Mesothelial cell of epicardium (in vitro differentiated cells): ENCODE measurements at places on chromosomes 13 and 19.

DNA sequence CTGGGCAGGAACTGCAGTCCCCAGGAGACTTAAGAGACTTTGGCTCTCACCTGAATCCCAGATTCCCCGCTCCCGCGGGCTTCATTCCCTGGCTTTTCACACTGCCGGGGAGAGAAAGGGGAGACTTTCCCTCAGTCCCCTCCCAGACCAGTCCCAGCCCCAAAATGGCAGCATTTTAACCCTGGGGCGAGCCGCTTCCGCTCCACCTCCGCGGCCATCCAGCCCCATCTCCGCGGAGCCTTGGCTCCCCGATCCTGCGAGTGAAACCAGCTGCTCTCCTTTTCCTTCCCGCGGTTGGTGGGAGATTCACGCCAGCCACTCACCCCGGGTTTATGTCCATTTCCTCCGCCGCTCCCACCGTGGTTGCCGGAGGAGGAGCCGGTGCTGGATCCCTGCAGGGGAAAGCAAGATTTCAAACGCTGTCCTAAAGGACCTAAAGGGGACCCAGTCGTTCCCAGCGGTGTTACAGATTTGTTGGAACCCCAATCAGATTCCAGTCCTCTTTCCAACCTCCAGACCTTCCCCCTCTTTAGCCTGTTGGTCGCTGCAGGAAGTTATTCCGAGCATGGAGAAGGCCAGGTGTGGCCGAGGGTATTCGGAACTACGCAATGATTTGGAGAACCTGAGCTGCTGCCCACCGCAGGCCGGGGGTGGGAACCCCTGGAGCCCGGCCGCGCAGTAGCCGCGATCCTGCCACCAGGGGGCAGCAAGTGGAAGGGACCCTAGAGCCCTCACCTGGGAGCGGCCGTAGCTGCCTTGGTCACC, 3.4 kb downstream of the DMKN start:
- DNase-seq: peak; percentile 79

DNA sequence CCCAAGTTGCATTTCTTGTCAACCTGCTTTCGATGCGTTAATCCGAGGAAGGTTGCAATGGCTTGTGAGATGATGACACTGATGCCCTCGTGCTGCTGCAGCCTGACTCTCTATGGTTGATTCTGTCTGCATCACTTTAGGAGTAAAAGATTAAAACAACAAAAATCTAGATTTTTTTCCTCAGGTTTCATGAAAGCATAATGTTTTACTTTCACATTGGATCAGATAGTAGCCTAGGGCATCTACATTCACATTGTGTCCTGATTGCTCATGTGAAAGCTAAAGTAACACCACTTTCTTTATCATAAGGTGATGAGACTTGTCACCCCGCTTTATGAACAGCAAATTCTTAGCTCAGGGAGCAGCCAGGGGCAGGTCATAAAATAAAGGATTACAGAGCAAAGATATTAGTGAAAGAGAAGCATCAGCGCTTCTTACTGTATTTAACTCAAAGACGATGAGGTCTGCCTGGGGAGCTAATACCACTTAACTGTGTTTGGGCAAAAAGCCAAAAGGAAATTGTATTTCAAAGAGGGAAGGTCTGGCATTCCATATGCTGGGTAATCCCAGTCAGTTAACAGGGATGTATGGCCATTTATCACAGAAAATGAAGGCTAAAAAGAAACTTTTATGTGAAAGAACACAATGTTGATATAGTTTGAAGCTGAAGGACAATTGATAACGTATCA, 270.5 kb downstream of the GPC6 start:
- DNase-seq: no peak

- no peak for DNase-seq
Measured at GRCh38 chr13:107881362-107881761, 334.0 kb downstream of the LIG4 start.

DNA sequence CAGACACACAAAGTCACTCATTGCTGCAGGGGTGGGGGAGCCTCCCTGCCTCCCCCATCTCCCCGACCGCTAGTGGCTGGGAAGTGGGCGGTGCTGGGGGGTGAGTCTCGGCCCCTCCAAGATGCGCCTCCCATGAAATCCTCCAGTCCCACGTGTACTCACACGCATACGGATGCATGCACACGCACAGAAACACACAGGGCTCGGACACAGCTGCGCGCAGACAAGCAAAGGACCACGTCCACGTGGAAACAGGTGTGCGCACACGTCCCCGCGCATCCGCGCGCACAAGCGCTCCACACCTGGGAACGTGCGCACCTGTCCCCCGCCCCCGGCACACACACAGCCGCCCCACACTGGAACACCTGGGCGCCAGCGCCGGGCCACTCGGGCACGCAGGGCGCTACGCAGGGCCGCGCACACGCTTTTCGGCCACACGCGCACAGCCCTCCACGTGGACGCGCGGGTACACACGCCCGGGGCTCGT, 687 bp downstream of the MATK start:
- DNase-seq: no peak

DNA sequence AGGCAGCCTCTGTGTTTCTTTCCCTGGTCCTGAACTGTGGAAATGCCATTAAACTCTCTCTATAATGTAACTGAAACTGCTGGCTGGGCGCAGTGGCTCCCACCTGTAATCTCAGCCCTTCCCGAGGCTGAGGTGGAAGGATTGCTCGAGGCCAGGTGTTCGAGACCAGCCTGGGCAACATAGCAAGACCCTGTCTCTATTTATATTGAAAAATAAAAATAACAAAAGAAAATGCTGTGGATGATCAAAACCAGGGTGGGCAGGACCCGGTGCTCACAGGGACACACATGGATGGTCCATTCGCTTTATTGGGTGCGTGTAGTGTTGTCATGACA, 3.5 kb downstream of the MPV17L2 start:
- DNase-seq: no peak

GRCh38 chr19:4980067-4980466, 11.2 kb downstream of the KDM4B start:
- no peak for DNase-seq

DNA sequence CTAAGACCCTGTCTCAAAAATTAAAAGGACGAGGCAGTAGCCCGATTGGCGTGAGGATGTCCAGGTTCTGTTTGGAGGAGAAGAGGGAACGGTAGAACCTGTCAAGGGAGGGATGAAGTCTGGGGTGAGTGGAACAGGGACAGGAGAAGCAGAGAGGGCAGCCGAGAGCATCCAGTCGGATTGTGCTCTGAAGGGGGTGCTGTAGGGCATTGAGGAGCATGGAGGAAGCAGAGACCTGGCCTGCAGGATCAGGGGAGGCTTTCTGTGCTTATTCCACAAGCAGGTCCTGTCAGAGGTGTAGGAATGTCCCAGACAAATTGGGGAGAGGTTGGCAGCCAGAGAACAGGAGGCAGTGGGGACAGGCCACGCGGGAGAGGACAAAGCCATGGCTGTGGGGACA, 14.1 kb downstream of the AP2A1 start:
- no peak for DNase-seq

DNA sequence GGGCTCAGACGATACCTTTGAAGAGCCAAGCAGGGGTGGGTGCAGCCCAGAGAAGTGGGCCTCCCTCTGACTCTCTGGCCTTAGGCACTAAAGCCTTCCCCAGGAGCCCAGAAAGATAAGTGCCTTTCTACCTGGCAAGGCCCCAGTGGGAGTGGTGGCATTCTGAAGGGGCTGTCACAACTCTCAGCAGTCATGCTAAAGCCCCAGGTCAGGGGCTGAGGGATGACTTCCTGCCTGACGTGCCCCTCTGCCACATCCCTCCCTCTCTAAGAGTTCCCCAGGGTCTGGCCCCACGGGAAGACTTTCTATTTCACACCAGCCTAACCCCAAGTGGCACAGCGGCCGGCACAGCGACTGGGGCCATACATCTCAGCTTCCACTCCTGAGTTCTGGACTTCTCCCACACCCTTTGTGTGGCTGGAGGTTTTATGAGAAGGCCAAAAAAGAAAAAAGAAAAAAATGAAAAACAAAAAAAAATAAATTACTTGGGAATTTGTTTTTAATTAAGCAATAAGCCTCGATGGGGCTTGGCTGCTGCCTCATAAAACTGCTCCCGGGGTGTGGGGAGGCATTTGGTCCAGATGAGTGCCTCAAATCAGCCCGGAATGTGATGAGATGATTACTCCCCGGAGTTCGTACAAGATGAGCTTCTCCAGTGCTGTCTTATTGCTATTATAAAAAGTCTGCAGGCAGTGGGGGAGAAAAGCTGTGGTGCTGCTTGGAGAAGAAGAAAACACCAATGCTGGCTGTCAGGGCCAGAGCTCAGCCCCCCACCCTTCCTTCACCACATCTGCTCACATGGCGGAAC, 28.5 kb upstream of the PLEKHF1 start:
- DNase-seq: no peak

DNA sequence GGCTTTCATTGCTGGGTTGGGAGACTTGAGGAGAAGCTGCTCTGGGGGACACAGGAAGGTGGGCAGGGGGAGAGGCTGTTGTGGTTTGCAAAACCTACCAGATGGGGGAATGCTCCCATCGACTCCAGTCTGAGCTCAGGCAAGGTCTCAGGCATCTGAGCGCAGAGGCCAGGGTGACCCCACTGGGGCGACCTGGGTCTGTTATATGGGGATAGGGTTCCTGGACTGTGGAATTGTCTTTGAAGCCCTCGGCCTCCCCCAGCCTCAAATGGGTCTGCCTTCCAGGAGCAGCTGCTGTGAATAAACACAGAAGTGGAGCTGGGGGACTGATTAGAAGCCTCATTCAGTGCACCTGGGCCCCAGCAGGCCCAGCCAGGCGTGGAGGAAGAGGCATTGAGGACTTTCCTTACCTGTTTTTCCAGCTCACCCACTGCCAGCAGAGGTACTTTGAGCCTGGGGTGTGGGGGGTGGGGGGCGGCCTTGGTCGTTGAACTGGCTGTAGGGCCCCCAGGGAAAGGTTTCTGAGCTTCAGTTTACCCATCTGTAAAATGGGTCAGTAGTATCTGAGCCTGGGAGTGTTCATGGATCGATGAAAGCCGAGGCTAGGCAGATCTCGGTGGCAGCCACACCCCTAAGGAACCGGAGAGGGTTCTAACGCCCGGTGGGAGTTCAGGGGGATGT, 1.4 kb downstream of the CERS4 start:
- no peak for DNase-seq

DNA sequence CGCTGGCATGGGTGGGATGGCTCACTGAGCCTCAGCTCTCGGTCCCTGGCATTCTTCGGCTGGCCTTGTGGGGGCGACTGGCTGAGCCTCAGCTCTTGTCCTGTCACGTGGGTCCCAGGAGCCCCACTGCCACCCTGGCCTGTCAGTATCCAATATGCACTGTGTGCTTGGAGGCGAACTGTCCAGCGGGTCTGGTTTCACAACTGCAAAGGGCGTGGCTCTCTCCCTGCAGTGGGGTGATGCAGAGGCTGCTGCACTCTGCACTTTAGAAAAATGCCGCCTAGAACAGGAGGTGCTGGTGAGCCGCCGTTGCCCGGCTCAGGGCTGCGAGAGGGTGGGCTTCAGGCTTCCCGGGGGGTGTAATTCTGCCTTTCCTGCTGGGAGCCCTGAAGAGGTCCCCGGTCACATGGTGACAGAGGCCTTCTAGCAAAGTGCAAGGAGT, 17.0 kb upstream of the TMEM255B start:
- DNase-seq: no peak

DNA sequence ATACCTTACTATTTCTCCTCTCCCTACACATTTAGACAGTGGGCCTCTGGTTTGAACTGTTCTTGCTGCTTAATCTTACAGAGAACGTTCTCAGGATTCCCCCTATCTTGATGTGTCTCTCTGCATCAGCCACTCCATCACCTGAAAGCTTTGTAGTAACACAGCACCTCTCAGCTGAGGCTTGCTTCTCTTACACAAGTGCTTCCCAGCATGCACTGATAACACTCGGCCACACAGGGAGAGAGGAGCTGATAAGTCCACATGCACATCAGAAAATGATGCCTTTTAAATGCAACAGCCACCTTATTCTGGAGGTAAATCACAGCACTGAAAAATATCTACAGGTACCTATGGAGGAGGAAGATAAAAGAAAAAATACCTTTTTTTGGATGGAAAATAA, 192.2 kb upstream of the TSHZ3 start:
- no peak for DNase-seq

GRCh38 chr13:31765138-31765785, 25.9 kb downstream of the RXFP2 start:
- no peak for DNase-seq

DNA sequence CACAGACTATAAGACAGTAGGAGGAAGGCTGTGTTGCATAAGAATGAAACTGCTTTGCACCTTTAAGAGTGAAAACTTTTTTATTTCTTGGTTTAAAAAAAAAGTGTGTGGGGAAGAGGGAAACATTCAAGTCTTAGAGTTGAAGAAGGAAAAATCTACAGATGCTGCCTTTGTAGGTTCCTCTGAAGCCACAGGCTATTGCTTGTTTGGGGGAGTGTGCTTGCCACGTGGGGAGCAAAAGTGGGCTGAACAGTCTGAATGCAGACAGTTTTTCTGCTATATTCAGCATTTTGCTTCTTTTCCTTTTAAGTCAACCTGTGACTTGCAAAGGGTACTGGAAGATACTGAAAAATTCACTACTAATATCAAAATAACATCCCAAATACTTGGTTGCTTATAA, 36.9 kb downstream of the EFNB2 start:
- DNase-seq: no peak

DNA sequence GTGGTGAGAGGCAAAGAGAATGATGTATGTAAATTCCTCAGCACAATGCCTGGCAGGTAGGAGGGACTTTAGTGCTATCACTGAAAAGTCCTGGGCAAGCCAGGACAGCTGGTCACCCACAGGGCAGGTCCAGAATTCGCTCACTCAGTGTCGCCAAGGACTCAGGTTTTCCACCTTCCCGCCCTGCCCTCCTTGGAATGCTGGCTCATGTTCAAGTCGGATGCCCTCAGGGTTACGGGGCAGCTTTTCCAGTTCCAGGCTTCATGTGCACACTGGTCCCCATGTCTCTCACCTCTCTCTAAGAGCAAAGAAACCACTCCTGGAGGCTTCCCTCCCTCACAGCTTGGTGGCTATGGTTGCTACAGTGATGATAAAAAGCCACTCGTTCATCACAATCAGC, 24.8 kb upstream of the NAXD start:
- DNase-seq: no peak

GRCh38 chr19:17076543-17076991, 990 bp downstream of the MYO9B start:
- DNase-seq: no peak

DNA sequence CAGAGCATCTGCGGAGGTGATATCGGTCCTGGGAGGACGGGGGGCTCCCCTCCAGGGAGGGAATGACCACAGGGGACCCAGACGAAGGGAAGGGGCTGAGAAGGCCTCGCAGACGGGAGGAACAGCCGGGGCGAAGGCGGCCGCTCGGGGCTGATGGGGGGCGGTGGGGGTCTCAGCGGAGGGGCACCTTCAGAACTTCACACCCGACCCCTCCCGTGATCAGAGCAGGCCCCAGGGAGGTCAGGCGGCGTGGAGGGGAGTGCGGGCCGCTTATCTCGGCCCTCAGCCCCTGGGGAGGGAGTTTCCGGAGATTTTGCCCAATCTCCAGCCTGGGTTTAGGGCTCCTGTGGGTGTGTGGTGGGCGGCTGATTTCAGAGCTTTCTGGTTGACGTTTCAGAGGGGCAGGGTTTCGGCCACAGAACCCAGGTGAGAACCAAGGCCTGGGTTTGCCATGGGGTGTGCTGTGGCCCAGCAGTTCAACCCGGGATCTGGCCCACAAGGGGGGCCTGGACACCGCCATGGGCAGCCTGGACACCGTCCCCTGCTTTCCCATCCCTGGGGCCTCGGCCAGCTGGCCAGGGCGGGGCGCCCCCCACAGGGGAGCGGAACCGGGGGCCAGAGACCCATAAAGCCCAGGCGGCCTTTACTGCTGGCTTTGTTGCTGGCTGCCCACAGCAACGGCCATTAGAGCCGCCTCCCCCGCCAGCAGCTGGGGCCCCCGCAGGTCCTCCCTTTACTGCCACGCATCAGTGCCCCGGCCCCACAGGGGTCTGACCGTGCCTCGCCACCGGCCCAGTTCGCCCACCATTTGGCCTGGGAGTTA, 29.0 kb downstream of the ARID3A start:
- DNase-seq: no peak
